Hair follicular keratinocyte (primary cell): ENCODE measurements at places on chromosomes 6 and 20. TPM values are rescaled to one million over a fixed set of nuclear protein-coding genes. Genes with fewer than 3 reads are reported as not detected.

Gene SLPI
- total RNA-seq, result 13.8 and 27.3 TPM in 2 replicates

Gene LPA
- not detected in 2 replicates for total RNA-seq

Gene SNX14
- 71.3 and 75.8 TPM in 2 replicates for total RNA-seq

Gene RFX6
- not detected in 2 replicates for total RNA-seq

Gene NKX2-2
- not detected in 2 replicates for total RNA-seq

Gene SYNDIG1
- total RNA-seq, result 0.27 and 5.9 TPM in 2 replicates

Gene OR2H2
- not detected in 2 replicates for total RNA-seq

Gene DSP
- total RNA-seq, result 168 and 255 TPM in 2 replicates

Gene DUSP15
- total RNA-seq, result 0.23 TPM in 1 of 2 replicates, not detected in the other

Gene BPIFA1
- not detected in 2 replicates for total RNA-seq

Gene TTLL9
- total RNA-seq, result not detected in 2 replicates

Gene TP53TG5
- total RNA-seq, result not detected in 2 replicates

Gene METTL24
- not detected in 2 replicates for total RNA-seq

Gene PKIB
- 0.87 and 1.1 TPM in 2 replicates for total RNA-seq

Gene SIRPG
- total RNA-seq, result not detected in 2 replicates

Gene HLA-DMB
- total RNA-seq, result not detected in 2 replicates

Gene MICAL1
- total RNA-seq, result 22.4 and 43.3 TPM in 2 replicates

Gene PIGT
- 55.9 and 68.6 TPM in 2 replicates for total RNA-seq

Gene WFDC12
- total RNA-seq, result 0.70 TPM in 1 of 2 replicates, not detected in the other

Gene PCMT1
- 152 and 165 TPM in 2 replicates for total RNA-seq

Gene FOXF2
- total RNA-seq, result 0.49 TPM in 1 of 2 replicates, not detected in the other

Gene BTN1A1
- total RNA-seq, result not detected in 2 replicates

Gene BLCAP
- 69.2 and 79.7 TPM in 2 replicates for total RNA-seq

Gene HLA-DPB1
- total RNA-seq, result 0.70 and 2.8 TPM in 2 replicates

Gene MUC22
- total RNA-seq, result not detected in 2 replicates

Gene SIM1
- total RNA-seq, result not detected in 2 replicates

Gene CLIC1
- total RNA-seq, result 805 and 887 TPM in 2 replicates

Gene MYBL2
- 9.9 and 59.2 TPM in 2 replicates for total RNA-seq

Gene FAXC
- total RNA-seq, result 1.4 and 4.2 TPM in 2 replicates

Gene ZSCAN31
- total RNA-seq, result 1.1 and 1.9 TPM in 2 replicates

Gene OR2W1
- not detected in 2 replicates for total RNA-seq

Gene GLP1R
- total RNA-seq, result not detected in 2 replicates

Gene VWA7
- total RNA-seq, result 0.19 and 0.86 TPM in 2 replicates

Gene GNMT
- not detected in 2 replicates for total RNA-seq

Gene PLCB4
- total RNA-seq, result 2.1 and 3.1 TPM in 2 replicates

Gene MDC1
- 9.9 and 17.6 TPM in 2 replicates for total RNA-seq

Gene ITPR3
- 74.2 and 125 TPM in 2 replicates for total RNA-seq

Gene ASIP
- total RNA-seq, result not detected in 2 replicates

Gene ERVFRD-1
- total RNA-seq, result not detected in 2 replicates

Gene ADGRG6
- total RNA-seq, result 17.7 and 19.3 TPM in 2 replicates

Gene SLC2A10
- 0.16 and 0.19 TPM in 2 replicates for total RNA-seq

Gene SNAI1
- total RNA-seq, result 0.04 TPM in 1 of 2 replicates, not detected in the other

Gene FOXO3
- total RNA-seq, result 18.1 and 23.7 TPM in 2 replicates

Gene LAMA4
- total RNA-seq, result 1.8 TPM in 1 of 2 replicates, not detected in the other

Gene CALHM4
- total RNA-seq, result not detected in 2 replicates

Gene DEFB132
- not detected in 2 replicates for total RNA-seq

Gene TP53INP2
- total RNA-seq, result 0.80 and 1.6 TPM in 2 replicates
